CD4-positive, alpha-beta T cell treated with Interferon gamma for 1 hour (primary cell): ENCODE measurements at places on chromosomes 2 and 18.

DNA sequence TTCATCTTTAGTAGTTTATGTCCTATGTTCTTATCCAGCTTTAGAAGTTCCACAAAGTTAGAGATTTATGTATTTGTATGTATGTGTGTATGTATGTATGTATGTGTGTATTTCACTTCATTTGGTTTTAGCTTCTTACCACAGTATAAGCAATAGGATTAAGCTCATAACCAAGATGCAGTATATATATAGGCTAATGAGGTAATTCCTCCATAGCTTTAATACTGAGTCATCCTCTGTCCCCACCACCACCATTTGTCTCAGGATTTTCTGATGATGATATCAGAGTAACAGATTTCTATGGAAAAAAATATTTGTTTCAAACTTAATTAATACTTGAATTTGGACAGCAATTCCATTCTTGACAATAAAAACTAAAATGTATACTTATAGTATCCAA lies 159.2 kb downstream of the SOX11 start:
- no peak for DNase-seq

DNA sequence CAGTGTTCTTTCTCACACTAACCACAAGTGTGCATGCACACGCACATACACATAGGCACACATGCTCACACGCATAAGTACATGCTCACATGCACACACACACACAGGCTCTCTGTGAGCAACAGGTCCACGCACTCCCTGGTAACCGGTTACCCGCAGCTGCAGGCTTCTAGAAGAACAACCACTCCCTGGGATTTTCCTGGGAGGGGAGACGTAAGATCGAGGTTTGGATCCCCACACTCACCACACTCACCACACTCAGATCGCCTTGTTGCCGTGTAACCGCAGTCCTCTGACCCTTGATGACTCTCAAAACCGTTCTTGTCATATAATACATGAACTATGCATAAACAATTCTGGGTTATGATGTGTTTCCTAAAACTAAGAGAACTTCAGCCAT lies 42.2 kb downstream of the TTC32 start:
- no peak for DNase-seq

DNA sequence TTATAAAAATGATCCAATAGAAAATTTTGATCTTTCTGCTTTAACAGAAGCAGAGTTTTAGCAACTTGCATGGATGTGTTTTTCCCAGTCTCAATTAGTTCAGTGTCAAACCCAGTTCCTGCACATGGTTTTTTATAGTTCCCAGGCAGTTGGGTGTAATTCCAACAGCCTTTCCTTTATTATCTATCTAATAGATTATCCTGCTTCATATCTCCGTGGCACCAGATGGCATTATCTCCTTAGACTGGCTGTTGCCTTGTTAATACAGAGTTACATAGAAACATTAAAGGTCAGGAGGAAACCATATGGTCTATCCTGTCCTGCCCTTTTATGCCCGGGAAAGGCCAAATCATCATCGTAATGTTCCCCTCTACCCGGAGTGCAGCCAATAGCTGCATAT lies 400.9 kb upstream of the SMIM21 start:
- no peak for DNase-seq

GRCh38 chr2:20027260-20027677 lies 14.8 kb upstream of the MATN3 start:
- DNase-seq, result no peak

DNA sequence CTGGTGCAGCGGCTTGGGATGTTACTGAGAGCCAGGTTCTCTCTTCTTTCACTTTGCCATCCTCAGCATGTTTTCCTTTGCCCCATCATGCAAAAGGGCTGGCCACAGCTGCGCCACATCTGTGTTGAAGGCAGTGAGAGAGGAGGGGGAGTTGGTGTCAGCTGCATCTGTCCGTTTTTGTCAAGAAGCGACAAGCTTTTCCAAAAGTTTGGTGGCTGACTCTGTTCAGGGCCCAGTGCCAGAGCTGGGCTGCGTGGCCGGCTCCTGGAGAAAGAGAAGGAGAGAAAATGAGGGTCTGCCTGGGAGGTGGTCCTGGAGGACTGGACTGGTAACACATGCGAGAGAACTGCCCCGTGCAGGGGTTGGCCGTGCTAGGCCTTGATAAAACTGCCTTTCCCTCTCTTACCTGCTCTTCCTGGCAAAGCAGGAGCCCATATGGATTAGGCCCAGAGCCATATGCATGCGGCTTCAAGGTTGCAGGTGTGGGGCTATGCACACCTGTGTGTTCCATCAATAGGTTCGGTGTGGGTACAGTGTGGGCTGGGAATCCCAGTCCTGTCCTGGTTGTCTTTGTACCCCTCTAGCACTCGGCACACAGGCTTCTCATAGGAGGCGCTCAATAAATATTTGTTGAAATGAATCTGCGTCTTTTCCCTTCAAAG lies 9.0 kb downstream of the RNF144A start:
- no peak for DNase-seq

DNA sequence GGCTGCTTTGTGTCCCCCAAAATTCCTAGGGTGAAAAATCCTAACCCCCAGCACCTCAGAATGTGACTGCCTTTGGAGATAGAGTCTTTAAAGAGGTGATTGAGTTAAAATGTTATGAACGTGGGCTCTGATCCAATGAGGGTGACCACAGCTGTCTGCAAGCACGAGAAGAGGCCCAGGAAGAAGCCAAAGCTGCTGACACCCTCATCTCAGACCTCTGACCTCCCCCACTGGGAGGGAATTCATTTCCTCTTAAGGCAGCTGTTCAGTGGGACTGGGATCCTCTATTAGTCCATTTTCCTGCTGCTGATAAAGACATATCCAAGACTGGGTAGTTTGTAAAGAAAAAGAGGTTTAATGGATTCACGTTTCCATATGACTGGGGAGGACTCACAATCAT lies 544.4 kb downstream of the DCDC2C start:
- DNase-seq, result no peak
